Mammary epithelial cell (primary cell): ENCODE measurements at places on chromosomes 3 and 15. TPM values are rescaled to one million over a fixed set of nuclear protein-coding genes. Genes with fewer than 3 reads are reported as not detected.

IDH3A gene
- total RNA-seq = 101 TPM in 2 replicates

FOXB1 gene
- total RNA-seq = not detected

CDHR4 gene
- total RNA-seq = 0.33 TPM

C3orf85 gene
- total RNA-seq = not detected in 2 replicates

AKAP13 gene
- total RNA-seq = 65.8 and 71.4 TPM in 2 replicates
